Right lung (tissue), 10 donors: ENCODE measurements at places on chromosomes 16 and 17. TPM values are rescaled to one million over a fixed set of nuclear protein-coding genes. Genes with fewer than 3 reads are reported as not detected.

SLC52A1 gene
- 0.27 TPM for polyA plus RNA-seq

CDYL2 gene
- polyA plus RNA-seq, result 4.6 TPM

FAM171A2 gene
- polyA plus RNA-seq, result 31.9 TPM

CALB2 gene
- polyA plus RNA-seq, result not detected

DNA sequence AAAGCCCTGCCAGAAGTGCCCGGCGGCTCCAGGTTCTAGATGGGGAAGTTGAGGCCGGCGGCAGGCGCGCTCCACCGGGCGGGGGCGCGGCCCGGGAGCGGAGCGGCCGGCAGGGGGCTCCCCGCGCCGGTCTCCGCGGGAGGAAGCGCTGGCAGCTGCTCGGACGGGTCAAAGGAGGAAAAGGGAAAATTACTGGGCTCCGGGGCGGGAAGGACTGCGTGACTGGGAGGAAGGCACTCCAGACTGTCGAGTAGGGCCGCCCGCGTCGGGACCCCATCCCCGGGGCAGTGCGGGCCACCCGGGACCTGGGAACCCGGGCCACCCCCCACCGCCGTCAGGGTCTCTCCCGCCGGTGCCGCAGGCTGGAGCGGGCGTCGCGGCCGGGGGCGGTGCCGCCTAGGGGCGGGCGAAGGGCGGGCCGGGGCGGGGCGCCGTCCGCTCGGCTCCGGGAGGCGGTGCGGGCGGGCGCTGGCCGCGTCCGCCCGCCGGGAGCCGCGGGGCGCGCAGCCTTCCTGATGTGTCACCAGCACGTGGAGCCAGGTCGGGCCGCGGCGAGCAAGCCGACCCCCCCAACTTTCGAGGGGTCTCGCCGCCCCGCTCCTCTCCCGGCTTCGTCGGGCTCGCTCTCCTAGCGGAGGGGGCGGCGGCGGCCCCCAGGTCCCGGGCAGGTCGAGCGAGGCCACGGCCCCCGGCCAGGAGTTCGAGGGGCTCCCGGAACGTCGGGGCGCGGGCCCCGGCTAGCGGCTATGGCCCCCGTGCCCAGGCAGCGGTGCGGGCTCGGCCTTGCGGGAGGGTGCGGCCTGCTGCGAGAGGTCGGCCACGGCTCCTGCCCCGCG, 167.5 kb downstream of the RAB11FIP4 start:
- DNase-seq, result peak; percentile 81

GRCh38 chr17:61405686-61406536, 6.3 kb downstream of the TBX2 start:
- no peak for DNase-seq

DNA sequence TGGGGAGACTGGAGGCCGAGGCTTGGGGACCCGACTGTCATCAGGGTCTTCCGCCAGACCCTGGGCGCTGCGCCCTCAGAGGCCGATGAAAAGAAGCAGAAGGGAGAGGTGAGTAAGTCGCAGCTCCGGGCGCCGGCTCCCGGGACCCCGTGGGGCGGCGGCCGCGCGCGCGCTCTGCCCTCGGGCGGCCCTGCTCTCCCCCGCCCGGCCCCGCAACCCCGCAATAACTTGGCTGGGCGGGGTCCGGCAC, 392 bp upstream of the ABHD15 start:
- no peak for DNase-seq

- no peak for DNase-seq
Measured at GRCh38 chr17:46983782-46984181, 4.7 kb upstream of the RPRML start.

DNA sequence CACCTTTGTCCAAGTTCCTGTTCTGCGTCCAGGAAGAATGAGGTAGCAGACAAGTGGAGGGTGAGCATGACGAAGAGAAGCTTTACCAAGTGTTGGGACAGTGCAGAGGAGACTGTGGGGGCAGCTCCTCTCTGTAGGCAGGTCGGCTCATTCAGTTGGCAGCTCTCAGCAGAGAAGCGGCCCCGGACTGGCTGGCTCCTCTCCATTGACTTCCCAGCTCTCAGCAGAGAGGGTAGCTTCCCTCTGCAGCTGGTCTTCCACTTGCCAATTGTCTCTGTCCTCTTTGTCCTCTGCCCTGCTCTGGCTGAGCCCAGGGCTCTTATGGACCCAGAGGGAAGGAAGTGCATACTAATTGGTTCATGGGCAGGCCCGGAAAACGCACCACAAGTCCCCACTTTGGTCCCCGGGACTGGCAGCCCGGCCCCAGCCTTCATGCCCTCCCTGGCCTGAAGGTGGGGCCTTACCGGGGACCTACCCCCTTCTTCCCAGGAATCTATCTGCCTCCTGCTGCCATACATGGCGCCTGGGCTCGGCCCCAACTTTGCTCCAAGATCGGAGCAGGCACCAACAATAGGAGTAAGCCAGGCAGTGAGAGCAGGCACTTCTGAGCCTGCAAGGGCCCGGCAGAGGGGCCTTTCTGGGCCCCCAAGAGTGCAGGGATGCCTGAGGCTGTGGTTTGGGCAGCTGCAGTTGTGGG, 10.1 kb downstream of the KCTD5 start:
- no peak for DNase-seq

- no peak for DNase-seq
Measured at GRCh38 chr16:72285324-72285723, 113.4 kb upstream of the PMFBP1 start.

DNA sequence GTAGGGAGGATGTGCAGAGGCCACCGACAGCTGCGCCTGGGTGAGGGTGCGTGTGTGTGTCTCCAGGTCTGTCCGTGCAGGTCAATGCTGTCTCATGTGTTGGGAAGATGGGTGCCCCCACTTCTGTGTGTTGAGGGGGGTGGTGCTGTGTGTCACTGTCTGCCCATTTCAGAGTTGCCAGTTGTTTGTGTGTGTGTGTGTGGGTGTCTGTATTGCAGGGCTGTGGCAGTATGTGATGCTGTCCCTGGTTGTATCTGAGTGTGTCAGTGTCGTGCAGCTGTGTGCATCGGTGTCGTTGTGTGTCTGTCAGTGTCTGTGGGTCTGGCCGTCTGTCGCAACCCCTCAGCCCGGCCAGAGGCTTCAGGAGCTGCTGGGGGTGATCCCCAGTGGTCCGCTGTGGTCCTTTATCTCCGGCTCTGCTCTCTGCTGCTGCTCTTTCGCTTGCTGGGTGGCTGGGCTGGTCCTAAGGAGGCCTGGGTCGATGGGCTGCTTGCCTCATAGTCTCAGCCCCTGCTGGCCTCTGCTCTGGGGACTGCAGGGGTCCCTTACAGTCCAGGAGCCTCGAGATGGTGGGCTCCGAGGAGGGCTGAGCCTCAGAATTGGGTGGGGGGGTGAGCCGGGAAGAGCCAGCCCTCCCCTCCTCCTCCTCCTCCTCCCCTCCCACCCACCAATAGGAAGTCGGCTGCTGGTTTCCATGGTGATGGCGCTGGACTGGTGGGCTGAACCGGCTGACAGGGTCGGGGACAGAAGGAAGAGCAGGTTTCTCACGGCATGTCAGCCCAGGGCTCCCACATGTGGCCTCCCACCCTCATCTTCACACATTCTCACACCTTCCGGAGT, at the start of gene TSPOAP1:
Gene TSPOAP1 (minus strand): TSS at position 601 of the 840 bp plus-strand sequence. CDS start 875 bp downstream, outside the sequence.
- no peak for DNase-seq

GRCh38 chr16:9040800-9041412, 50.5 kb upstream of the HAPSTR1 start:
- no peak for DNase-seq

- no peak for DNase-seq
Measured at GRCh38 chr16:275786-276232, at the start of gene RGS11. TSS of gene RGS11 (minus strand) at chr16:275944. CDS start at chr16:275911, 33 bp downstream.

- no peak for DNase-seq
Measured at GRCh38 chr16:60675022-60675421, 1361.2 kb downstream of the CDH8 start.

- no peak for DNase-seq
Measured at GRCh38 chr16:46906360-46907060, 22.3 kb downstream of the GPT2 start.
